Activated T-helper 17 cell treated with anti-CD3 and anti-CD28 coated beads, Interleukin-2, amount 50 U/mL, for 72 hours (primary cell): ENCODE measurements at places on chromosomes 2 and 18.

- peak; percentile 91 for ATAC-seq
Measured at GRCh38 chr2:134169788-134170187, 84.1 kb upstream of the MGAT5 start.

DNA sequence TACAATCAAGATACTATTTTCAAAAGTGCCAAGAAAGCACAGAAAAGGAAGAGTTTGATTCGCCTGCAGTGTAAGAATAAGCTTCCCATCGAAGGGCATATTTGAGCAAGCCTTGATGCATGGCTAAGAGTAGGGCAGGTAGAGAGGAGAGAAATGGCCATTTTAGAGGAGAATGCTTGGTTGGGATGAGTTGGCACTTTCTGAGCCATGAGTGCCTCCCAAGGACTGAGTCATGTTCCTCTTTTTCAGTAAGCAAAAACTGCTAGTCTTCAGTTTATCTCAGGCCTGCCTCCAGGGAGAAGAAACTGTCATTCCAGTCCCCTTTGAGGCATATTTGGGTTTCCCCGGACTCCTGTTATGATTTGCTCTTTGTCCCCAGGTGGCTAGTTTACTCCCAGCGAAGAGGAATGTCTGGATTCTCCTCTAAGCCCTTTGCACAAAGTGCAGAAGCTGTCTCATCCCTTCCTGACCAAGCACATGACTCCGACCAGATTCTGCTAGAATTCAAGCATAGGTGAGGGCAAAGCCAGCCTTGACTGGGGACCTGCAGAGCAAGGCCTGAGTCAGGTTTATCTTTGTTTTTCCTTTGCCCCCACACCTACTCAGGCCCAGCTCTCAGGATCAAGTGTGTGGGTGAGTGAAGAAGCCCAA, 115.2 kb downstream of the TTC32 start:
- ATAC-seq = peak; percentile 82

- no peak for ATAC-seq
Measured at GRCh38 chr2:172415157-172415864, 12.1 kb upstream of the ITGA6 start.

DNA sequence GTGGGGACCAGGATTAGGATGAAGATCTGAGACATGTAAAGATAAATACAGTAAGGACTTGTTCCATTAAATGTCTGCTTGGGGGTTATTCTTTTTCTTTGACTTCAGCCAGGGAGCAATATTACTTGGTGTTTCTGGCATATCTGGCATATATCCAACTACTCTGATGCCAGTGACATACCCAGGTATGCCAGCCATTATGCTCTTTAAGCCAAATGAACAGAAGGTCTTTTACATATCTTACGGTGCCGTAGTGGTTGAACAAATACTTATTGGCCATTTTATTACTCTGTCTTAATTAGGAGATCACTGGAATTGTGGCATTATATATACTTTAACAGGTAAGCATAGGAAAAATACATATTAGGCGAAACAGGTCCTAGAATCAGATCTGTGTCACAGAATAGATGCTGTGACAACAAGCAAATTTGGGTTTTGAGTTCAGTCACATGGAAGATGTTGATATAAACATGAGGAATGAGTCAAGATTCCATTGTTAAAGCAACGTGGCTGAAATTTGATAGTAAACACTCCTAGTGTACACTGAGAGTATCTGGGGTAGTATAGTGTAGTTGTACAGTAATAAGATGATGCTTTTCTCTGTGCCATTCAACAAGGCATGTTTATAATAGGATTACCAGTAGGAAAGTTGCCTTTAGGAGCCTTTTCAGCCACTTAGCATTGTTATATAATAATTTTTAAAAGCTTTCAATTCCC, 62.6 kb downstream of the KCTD18 start:
- peak; percentile 75 for ATAC-seq

GRCh38 chr2:257842-258241, 6.0 kb downstream of the SH3YL1 start:
- ATAC-seq = no peak

DNA sequence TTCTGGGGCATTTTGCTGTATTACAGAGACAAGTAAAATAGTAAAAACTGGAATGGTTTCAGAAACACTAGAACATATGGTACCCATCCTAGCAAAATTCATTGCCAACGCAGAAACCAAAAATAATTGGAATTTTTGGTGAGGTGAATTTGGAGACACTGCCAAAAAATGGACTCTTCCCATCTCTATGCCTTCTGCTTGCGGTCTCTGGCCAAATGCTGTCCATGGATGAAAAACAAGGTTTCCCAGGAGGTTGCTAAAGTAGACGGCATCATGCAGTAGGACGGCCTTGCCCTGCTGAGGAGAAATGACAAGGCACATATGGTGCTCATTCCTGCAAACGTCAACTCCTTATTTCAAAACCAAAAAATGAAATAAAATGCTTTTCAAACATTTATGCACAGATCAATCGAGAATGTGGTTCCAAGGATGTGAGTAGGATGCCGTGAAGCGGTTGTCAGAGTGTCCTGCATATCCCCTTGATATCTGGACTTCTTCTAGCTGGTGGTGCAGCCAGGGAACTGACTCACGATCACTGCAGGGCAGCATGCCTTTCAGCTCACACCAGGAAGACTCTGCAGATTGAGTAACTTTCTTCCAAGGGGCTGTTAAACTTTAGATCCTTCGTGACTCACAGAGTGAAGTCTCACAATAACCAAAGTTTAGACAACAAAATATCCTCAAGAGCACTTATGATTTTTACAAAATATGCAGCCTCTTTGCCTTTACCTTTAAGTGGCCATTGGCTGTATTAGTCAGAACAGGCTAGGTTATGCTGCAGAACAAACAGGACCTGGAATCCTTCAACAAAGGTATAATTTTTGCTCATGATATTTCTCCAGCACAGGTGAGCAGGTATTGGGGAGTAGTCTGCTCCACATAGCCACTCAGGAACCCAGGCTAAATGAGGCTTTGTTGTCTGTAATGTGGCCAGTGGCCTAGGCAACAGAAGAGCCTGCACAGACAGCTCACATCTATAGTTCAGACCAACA, 149.4 kb upstream of the NDUFV2 start:
- ATAC-seq = no peak

- no peak for ATAC-seq
Measured at GRCh38 chr2:152251211-152251610, 75.6 kb upstream of the STAM2 start.

DNA sequence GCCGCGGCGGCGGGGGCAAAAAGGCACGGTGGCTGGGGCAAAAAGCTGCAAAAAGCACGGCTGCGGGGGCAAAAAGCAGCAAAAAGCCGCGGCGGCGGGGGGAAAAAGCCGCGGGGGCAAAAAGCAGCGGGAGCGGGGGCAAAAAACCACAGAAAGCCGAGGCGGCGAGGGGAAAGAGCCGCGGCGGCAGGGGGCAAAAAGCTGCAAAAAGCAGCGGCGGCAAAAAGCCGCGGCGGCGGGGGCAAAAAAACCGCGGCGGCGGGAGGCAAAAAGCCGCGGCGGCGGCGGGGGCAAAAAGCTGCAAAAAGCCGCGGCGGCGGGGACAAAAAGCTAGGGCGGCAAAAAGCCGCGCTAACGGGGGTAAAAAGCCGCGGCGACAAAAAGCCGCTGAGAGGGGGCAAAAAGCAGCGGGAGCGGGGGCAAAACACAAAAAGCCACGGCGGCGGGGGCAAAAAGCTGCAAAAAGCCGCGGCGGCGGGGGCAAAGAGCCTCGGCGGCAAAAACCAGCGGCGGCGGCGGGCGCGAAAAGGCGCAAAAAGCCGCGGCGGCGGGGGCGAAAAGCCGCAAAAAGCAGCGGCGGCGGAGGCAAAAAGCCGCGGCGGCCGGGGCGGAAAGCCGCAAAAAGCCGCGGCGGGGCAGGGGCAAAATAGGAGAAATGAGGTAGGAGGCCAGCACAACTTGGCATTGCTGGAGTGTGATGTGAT, 123.4 kb downstream of the ANKRD30BL start:
- ATAC-seq = no peak

DNA sequence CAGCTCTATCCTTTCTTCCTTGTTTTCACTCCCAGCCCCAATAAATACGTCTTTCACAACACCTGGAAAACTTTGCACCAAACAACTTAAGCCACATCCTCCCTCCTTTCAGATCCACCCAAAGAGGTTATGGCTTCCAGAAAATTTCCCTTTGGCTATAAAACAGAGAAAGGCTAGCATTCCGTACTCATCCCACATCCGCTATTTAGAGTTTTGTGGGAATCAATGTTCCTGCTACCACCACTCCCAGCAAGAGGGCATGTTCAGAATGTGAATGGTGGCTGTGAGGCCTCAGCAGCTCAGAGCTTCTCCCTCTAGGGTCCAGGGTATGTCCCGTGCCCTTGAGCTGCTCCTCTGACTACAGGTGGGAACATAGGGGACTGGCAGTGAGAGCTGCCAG, 214.6 kb downstream of the NCK2 start:
- no peak for ATAC-seq

DNA sequence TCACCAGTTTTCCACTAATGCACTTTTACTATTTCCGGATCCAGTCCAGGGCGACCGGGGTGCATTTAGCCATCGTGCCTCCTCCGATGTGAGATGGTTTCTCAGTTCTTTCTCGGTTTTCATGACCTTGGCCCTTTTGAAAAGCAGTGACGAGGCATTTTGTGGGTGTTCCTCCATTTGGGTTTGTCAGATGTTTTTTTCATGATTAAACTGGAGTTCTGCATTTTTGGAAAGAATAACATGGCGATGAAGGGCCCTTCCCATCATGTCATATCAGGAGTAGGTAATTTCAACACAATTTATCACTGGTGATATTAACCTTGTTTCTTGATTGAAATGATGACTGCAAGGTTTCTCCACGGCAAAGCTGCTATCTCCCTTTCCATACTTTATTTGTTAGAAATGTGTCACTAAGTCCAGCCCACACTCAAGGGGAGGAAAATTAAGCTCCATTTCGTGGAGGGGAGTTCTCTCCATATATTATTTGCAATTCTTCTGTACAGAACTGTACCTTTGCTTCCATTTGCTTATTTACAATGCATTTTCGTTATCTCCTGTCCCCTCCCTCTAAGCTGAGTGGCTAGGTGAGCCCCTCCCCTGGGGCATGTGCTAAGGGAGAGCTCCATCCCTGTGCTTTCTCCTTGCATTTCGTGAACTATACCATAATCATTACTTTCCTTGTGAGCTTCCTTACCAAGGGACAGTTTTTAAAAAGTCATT, 8.9 kb upstream of the KLF11 start:
- no peak for ATAC-seq

DNA sequence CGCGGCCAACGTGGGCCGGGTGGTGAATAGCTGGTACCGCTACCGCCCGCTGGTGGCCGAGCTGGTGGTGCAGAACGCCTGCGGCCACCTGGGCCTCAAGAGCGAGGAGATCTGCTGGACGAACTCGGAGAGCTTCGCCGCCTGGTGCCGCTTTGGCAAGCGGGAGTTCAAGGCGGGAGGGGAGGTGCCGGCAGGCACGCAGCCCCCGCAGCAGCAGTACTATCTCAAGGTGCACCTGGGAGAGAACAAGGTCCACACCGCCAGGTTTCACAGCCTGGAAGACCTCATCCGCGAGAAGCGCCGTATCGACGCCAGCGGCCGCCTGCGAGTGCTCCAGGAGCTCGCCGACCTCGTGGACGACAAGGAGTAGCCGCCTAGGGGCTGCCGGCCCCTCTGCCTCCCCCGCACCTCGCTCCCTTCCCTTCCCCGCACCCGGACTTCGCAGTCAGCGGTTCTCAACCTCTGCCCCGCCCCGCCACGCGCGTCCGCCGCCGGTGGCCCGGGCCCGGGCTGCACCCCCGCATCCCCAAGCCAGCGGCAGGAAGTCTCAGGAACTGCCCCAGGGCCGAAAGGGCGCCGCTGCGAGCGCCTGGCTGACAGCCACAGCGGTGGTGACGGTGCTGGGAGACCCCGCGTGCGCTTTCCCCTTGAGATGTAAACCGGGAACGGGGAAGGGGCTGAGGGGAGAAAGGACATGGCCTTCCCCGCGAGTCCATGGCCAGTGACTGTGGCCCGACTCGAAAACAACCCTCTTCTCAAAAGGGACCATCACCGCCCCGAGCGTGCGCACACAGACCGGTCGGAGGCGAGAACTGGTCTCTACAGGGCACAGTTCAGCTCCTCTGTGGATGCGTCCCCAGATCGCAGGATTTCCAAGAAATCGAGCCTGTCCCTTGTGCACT, 2.2 kb downstream of the LRATD1 start:
- ATAC-seq = no peak

- no peak for ATAC-seq
Measured at GRCh38 chr2:239589270-239589825, 188.5 kb upstream of the HDAC4 start.

GRCh38 chr2:43472527-43473194, 123.2 kb downstream of the THADA start:
- ATAC-seq = no peak

DNA sequence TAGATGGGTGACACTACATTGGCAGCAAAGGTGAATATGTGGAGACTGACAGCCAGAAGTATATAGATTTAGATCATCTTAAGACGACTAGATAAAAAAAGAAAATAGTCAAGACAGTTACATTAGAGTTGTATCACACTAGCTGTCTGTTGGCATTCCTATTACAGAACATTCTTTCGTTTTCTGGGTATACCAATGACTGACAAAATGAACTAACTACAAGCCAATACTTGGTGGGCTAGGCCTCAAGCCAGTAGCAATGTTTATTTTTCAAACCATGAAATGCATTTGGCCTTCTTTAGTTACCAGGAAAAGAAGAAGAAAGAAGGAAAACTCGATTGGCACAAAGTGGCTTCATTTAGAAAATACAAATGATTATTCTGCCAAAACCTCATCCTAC, 944.9 kb upstream of the ZEB2 start:
- no peak for ATAC-seq

- ATAC-seq = no peak
Measured at GRCh38 chr2:230874456-230874855, 9.7 kb downstream of the ITM2C start.

- no peak for ATAC-seq
Measured at GRCh38 chr2:118923371-118923770, 18.6 kb upstream of the MARCO start.

GRCh38 chr18:13244135-13244534, 25.6 kb downstream of the LDLRAD4 start:
- ATAC-seq = no peak

DNA sequence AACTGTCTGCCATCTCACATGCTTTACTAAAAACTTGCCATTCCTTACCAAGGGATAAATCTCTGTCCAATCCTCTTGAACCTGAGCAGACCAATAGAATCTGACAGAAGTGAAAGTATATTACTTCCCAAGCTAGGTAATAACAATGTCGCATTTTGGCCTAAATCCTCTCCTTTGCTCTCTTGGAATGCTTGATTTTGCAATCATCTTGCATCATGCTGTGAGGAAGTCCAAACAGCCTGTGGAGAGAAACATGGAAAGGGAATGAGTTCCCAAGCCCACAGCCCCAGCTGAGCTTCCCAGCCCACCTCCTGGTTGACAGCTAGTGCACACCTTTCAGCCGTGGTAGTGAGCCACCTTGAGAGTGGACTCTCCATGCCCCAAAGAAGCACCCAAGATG, 540.6 kb downstream of the STK39 start:
- ATAC-seq = no peak

DNA sequence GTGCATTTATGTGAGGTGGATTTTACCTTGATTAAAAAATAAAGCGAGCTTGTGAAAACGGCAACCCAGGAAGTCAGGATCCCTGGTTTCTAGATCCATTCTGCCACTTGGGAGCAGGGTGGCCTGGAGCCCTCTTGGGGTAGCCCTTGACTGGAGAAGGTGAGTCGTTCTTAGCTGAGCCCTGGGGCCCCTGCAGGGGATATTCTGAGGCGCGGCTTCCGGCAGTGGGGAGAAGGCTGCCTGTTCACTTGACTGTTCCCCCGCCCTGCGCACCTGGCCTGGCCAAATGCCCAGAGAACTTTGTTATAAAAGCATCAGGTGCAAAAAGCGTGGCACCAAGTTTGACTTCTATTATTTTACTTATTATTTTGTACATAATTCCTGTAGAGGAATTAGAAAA, 221.9 kb downstream of the DYSF start:
- ATAC-seq = no peak
